ENCODE measurements at places on chromosomes 7 and 10.

DNA sequence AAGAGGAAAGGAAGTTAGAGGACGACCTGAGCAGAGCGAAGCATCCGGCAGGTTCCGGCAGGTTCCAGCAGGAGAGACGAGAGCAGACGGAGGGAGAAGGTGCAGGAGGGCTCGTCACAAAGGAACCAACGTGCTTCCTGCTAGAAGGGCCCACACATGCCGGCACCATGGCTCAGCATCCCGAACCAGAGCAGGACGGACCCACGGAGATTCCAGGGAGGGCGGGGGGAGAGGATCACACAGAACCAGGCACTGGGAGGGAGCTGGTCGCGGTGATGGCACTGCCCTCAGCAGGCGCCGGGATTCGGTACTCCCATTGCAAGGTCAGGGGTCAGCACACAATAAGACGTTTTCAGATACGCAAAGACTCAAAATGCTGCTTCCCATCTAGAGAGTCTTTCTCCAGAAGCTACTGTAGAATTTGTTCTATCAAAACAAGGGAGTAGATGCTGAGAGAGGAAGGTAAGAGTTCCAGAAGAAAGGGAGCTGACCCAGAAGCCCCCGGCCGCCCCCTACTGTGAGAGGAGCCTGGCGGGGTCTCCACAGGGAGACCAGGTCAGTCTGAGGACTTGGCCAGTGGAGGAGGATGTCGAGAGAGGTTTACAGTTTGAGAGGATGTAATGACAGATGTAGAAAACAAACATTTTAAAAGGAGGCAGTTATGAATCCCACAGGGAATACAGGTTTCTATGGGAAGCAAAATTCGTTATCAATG is 23.6 kb upstream of the PWWP2B start:
- DNase-seq, result no peak

GRCh38 chr7:126605056-126605455 is 647.7 kb downstream of the GRM8 start:
- DNase-seq, result no peak

DNA sequence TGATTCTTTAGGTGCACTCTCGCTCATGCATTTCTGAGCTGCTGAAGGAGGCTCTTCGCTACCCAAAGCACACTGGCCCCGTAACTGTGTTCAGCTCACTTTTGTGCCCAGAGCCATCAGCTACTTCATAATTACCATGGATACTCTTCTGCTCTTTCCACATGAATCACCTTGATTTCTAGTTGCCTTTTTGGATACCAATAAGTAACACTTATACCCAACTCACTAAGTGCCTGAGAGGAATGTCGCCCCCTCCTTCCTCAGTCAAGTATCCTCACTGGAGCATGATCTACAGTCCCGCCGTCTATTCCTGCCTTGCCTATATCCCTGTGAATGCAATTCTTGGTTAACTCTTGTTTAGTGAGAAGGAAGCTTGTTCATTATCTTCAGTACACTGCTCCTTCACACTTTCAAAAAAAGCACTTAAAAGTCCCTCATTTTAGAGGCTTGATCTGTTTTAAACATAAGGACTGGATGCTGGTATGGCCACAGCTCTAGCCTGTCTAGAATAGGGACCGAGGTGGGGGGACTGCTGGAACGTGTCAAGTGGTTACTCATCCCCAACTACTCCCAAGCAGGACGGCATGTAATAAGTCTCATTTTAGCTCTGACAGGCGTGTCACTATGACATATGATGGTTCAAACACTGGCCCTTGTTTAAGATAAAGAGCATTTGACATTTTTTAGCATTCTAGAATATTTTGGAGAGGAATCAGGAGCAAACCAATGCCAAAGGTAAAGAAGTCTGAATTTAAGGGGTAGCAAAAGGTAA is 23.7 kb downstream of the SVIL start:
- no peak for DNase-seq

DNA sequence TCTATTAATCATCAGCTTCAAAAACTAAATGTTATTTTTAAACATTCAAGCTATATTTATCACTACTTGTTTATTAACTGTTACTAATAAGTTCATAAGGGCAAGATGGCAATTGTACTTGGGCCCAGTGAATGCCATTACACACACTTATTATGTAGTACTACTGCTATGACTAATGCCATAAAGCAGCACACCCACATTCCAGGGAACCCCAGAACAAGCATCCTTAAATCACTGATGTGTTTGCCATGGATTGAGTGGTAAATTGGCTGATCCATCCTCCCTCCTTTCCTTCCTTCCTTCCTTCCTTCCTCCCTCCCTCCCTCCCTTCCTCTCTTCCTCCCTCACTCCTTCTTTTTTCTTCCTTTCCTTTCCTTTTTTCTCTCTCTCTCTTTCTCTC is 37.4 kb upstream of the RSU1 start:
- DNase-seq, result peak; percentile 50

GRCh38 chr7:117269417-117269816 is 53.4 kb downstream of the WNT2 start:
- peak; percentile 92 for DNase-seq

DNA sequence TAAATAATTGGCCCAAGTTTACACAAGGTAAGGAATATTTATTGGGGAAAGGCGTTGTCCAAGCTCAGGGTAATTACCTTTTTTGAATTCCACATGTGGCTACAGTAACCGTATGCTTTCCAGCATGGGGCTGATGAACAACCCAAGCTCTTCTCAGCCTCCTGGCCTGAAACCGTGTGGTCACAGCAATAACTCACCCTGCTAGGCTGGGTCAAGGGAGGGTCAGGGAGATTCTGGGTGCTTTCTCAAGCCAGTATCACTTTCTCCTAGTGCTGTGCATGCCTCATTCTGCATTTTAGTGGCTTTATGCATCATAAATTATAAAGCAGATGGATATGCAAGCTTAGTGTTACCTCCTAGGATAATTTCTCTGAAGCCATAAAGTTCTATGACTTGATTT is 273.9 kb downstream of the PAXIP1 start:
- DNase-seq, result no peak

GRCh38 chr7:147305827-147306226 is 1189.2 kb downstream of the CNTNAP2 start:
- DNase-seq, result no peak

DNA sequence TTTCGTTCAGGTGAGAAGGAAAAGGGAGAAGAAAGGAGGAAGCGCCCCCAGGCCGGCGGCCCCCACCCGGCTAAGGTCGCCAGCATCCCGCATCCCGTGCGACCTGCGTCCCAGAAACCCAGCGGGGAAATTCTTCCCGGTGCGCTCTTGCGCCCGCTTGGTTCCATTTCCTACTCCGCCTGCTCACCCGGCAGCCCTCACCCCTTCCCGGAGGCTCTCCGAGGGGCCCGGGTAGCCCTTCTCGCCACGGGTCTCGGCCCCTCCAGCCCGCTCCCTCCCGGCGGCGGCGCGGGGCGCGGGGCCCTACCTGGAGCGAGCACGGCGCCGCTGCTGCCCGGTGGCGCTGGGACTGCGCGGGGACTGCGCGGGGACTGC is at the start of gene PRKCQ:
TSS of gene PRKCQ (minus strand) at position 373 of the 375 bp plus-strand sequence. CDS start 65,141 bp downstream, outside the sequence.
- peak; percentile 13 for DNase-seq

GRCh38 chr7:3027005-3027845 is 16.4 kb downstream of the CARD11 start:
- no peak for DNase-seq

DNA sequence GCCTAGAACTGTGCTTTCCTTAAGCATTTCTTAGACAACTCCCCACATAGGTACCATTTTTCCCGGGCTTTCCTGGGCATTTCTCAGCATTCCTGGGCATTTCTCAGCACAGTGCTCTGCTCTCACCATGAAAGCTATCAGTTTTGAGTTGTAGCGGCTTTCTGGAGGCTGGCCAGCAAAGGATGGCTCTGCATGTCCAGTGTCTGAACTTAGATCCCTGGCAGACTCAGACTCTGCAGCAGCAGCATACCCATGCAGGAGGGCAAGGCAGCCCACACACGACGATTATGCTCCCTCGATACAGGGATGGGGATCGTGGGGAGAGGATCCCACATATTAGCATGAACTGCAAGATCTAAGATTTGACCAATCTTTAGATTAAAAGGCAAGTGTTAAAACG is 248.9 kb upstream of the MKI67 start:
- no peak for DNase-seq

GRCh38 chr10:102781090-102781920 is 37.6 kb downstream of the WBP1L start:
- DNase-seq, result no peak

DNA sequence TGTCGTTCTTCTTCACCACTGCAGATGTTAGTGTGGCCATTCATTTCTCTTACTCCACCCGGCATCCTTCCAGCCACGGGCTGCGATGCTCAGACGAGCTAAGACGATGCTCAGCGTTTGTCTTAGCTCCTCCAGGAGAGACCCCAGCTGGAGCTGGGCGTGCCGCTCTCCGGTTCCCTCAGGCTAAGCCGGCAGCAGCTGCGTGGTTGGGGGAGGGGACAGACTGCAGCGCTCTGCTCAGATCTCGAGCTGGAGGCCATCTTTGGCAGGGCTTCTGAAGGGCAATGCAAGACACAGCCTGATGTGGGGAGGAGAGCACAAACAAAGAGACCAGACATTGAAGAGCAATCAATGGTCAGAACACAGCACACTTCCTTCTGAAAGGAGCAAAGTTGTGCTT is 4.8 kb downstream of the INA start:
- DNase-seq, result no peak

DNA sequence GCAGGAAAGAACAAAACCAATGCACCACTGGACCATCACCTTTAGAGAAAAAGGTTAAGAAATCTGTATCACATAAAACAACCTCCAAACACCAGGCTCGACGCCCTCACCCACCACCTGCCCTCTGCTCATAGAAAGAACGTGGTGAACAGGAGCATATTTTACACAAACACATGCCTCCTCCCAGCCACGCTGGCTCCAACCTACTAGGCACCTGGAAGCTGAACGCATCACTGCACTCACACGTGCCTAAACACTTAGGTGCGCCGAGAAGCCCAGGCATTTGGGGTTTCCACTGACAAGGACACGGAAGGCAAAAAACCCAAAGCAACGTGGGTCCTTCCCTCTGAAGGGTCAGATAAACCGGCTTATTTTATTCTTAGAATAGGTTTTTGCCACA is 56.0 kb downstream of the PTPRN2 start:
- DNase-seq, result no peak

GRCh38 chr7:95925971-95926370 is 153.6 kb downstream of the DYNC1I1 start:
- DNase-seq, result no peak
